Calu3 (cell line): ENCODE measurements at places on chromosomes 12 and 14. TPM values are rescaled to one million over a fixed set of nuclear protein-coding genes. Genes with fewer than 3 reads are reported as not detected.

TAS2R8 gene
- total RNA-seq: not detected in 2 replicates

PLEK2 gene
- 34.8 and 39.5 TPM in 2 replicates for total RNA-seq

PRR4 gene
- total RNA-seq: 3.1 and 4.7 TPM in 2 replicates

NUAK1 gene
- 8.0 and 14.3 TPM in 2 replicates for total RNA-seq

KRT6C gene
- not detected in 2 replicates for total RNA-seq

IFT43 gene
- total RNA-seq: 37.8 and 37.9 TPM in 2 replicates

PMEL gene
- 1.6 and 2.1 TPM in 2 replicates for total RNA-seq

NKX2-1 gene
- total RNA-seq: not detected in 2 replicates

LGR5 gene
- 0.09 and 0.10 TPM in 2 replicates for total RNA-seq

IAPP gene
- total RNA-seq: not detected in 2 replicates

SDSL gene
- total RNA-seq: 19.9 and 25.5 TPM in 2 replicates

SLC39A2 gene
- total RNA-seq: not detected in 2 replicates

LIMA1 gene
- total RNA-seq: 48.9 and 67.6 TPM in 2 replicates

PTPRR gene
- total RNA-seq: 34.3 and 39.1 TPM in 2 replicates

LRRC9 gene
- total RNA-seq: not detected in 2 replicates

ALDH2 gene
- total RNA-seq: 152 and 168 TPM in 2 replicates

RASSF8 gene
- total RNA-seq: 17.4 and 26.6 TPM in 2 replicates

AICDA gene
- total RNA-seq: not detected in 2 replicates

RFLNA gene
- total RNA-seq: not detected in 2 replicates

ANKS1B gene
- 1.5 and 1.7 TPM in 2 replicates for total RNA-seq

OSGEP gene
- 46.2 and 54.3 TPM in 2 replicates for total RNA-seq

ADAMTS20 gene
- not detected in 2 replicates for total RNA-seq

CIDEB gene
- 0.17 TPM in 1 of 2 replicates, not detected in the other for total RNA-seq

GNB3 gene
- not detected in 2 replicates for total RNA-seq

SLC4A8 gene
- 0.76 and 1.1 TPM in 2 replicates for total RNA-seq

CLEC1B gene
- total RNA-seq: not detected in 2 replicates

RTL1 gene
- 0.12 and 0.24 TPM in 2 replicates for total RNA-seq

KRT75 gene
- not detected in 2 replicates for total RNA-seq

PZP gene
- total RNA-seq: not detected in 2 replicates

PLEKHG7 gene
- total RNA-seq: 1.3 and 2.5 TPM in 2 replicates

CPNE6 gene
- not detected in 2 replicates for total RNA-seq

VCPKMT gene
- 7.1 and 8.8 TPM in 2 replicates for total RNA-seq

PRB2 gene
- total RNA-seq: not detected in 2 replicates

KCNMB4 gene
- 6.4 and 8.4 TPM in 2 replicates for total RNA-seq

TAS2R7 gene
- total RNA-seq: not detected in 2 replicates

ARHGEF40 gene
- total RNA-seq: 15.0 and 16.8 TPM in 2 replicates

GSC gene
- not detected in 2 replicates for total RNA-seq

TOX4 gene
- 77.4 and 78.0 TPM in 2 replicates for total RNA-seq

MANSC4 gene
- not detected in 2 replicates for total RNA-seq

APOF gene
- not detected in 2 replicates for total RNA-seq

ZBTB42 gene
- 11.8 and 13.9 TPM in 2 replicates for total RNA-seq
